Lower lobe of right lung (tissue), 2 donors: ENCODE measurements at places on chromosomes 3 and 15. TPM values are rescaled to one million over a fixed set of nuclear protein-coding genes. Genes with fewer than 3 reads are reported as not detected.

GRCh38 chr3:29937185-29937584 is 656.3 kb downstream of the RBMS3 start:
- no peak for DNase-seq

NMNAT3 gene
- 5.8 TPM for total RNA-seq

DNA sequence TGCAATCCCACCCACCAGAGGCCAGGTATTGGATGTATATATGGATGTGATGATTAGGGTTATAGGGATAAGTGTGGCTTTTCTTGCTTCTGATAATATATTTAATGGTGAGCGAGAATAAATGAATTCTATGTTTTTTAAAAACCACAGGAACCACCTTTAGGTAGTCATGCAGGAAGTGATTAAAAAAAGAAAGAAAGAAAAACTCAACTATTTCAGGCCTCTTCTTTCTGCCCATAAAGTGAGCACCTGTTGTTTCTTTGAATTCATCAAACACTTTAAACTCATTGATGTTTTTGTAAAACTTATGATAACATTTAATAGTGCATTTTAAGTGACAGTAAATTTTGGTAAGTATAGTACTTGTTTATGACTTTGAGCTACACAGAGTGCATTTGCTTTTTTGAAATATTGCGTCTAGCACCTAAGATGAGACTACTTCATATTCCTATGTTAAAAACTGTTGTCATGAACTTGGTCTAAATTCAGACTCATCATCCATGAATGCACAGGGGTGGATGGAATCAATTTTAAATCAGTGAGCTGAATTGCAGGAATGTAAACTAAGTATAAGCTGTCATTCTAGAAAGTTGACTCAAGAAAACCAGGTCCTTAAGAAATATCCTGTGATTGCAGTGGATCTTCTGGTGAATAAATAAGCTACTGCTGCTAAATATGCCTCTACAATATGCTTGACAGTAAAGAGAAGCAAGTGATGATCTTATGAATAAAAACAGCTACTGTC is 764.4 kb upstream of the NECTIN3 start:
- DNase-seq: no peak

GHSR gene
- total RNA-seq: not detected

CELF6 gene
- total RNA-seq: 5.7 TPM

DNA sequence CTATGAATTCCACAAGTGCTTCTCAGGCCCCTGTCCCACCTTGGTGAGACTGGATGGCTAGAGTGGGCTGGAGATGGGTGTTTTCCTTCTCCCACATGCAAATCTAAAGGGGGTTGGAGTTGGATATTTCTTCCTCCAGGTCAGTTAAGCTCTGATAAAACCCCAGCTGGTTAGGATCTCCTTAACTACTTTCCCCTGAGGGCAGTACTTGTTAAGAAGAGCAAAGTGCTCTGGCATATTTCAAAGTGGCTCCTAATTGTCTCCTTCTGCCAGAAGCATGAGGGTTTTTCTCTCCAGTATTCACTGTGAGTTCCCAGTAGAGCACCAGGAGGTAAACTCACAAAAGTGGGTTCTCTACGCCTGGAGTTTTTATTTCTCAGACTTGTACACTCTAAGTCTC is 31.4 kb downstream of the COL6A6 start:
- no peak for DNase-seq

- no peak for DNase-seq
These were observed 32.9 kb downstream of the CRYGS start for GRCh38 chr3:186511245-186511644.

- no peak for DNase-seq
These were observed 428.5 kb upstream of the PROK2 start for GRCh38 chr3:72213296-72214065.

C3orf20 gene
- total RNA-seq: not detected

GRCh38 chr3:72065872-72066641 is 281.1 kb upstream of the PROK2 start:
- no peak for DNase-seq

GRCh38 chr3:13066236-13066635 is 7.0 kb downstream of the IQSEC1 start:
- DNase-seq: no peak

DNA sequence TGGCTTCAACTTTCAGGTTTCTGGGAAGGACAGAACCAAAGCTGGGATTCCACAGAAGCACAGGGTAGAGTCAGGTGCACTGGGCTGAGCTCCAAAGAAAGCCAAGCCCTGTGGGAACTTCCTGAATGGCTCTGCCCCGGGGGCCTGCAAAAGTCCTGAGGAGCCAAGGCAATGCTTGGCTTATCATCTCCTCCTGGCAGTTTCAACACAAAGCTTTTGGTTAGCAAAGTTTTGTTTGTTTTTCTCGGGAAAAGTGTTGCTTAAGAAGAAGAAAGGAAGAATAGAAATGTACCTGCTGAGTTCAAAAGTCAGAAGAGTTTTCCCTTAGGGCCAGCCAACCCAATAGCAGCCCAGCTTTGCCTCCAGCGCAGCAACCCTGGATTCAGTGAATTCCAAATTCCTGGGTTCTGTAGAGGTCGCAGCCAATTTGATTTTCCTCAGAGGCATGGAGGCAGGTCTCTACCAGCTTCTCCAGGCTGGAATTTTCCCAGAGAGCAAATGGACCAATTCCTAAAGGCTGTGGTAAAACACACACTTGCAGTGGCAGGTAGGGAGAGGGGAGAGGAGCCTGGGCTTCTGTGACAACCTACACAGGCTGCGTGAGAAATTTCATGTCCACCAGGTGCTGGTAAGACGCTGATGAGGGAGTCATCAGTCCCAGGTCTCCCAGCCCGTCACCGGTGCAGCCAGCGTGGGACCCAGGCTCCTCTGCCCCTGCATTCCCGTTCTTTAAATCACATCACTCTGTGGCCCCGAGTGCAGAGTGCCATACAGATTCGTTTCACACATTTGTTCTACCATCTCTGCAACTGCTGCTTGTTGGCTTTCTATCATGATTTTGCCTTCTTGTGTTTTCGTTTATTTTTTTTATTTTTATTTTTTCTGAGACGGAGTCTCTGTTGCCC is 54.3 kb upstream of the SNRPA1 start:
- peak; percentile 62 for DNase-seq

C3orf70 gene
- total RNA-seq: 3.2 TPM

C15orf39 gene
- 36.3 TPM for total RNA-seq

- no peak for DNase-seq
These were observed 14.1 kb downstream of the FRMD4B start for GRCh38 chr3:69371816-69372215.

GRCh38 chr15:25181293-25182097 is 226.7 kb downstream of the SNRPN start:
- DNase-seq: peak; percentile 34

DNA sequence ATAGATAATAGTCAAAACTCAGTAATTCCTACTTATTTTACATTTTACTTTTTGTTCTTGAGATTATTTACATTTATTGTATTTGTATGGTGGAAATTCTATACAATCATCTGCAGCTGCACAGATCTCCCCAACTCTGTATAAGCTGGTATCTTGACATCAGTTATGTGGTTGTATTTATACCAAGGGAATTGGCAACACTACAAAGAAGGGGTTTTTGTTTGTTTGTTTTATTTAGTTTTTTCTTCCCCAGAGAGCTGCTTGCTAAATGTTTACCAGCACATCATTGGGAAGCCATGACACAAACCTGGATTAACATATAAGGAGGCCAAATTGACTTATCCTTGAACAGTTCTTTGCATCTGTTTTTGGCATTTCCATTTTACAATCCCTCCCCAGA is 389.2 kb upstream of the KCNMB2 start:
- DNase-seq: no peak

- no peak for DNase-seq
These were observed 16.9 kb upstream of the PSMD6 start for GRCh38 chr3:64039981-64040733.

KNG1 gene
- total RNA-seq: not detected

SLC12A1 gene
- total RNA-seq: not detected

GRCh38 chr15:31263751-31264558 is 62.7 kb upstream of the KLF13 start:
- peak; percentile 91 for DNase-seq

- no peak for DNase-seq
These were observed 3.3 kb downstream of the NPTN start for GRCh38 chr15:73629798-73630429.

CLDN18 gene
- total RNA-seq: 162 TPM

CYP8B1 gene
- not detected for total RNA-seq

PLA2G4E gene
- 1.1 TPM for total RNA-seq

GRCh38 chr15:39494462-39494861 is 86.4 kb upstream of the THBS1 start:
- no peak for DNase-seq

GRCh38 chr15:49115062-49115461 is 40.3 kb downstream of the COPS2 start:
- no peak for DNase-seq

FAM81A gene
- 1.8 TPM for total RNA-seq

DNA sequence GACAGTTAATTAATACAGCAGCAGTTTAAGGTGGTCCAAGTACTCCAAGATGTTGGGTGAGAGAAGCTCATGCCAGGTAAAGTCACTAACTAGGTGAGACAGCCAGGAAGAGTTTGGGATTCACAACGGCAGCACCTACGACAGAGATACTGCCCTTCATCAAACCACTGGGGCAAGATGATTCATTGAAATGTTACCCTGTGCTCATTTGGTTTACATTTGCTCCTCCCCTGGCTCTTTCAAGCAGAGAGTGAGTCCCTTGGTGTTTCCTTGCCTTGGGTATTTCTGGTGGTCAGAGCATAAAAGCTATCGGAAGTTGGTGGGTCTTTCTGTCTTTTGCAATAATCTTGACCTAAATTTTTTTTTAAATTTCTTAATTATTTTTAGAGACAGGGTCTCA is 19.9 kb upstream of the PDE8A start:
- DNase-seq: no peak

NDUFB5 gene
- 93.9 TPM for total RNA-seq

PPP1R14D gene
- total RNA-seq: 0.53 TPM
